CD4-positive, alpha-beta T cell (primary cell): ENCODE measurements at places on chromosomes 4 and X.

DNA sequence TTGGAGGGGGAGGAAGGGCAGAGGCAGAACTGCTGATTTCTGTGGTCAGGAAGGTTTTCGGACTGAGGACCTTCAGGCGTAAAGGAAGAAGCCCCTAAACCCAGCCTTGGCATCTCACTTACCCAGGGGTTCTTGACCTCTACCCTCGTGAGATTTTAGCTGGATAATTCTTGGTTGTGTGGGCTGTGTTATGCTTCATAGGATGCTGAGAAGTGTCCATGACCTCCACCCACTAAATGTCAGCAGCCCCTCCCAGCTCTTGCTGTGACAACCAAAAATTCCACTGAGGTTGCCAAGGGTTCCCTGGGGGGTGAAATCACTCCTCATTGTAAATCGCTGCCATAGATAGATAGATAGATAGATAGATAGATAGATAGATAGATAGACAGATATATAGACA is 5.8 kb upstream of the CRLF2 start:
- no peak for DNase-seq
- H3K4me3 ChIP-seq, result no peak overlapping the region
- H3K27ac ChIP-seq, result no peak overlapping the region
- no peaks in the 10 kb centered on the region for H3K4me1 ChIP-seq
- no peaks in the 10 kb centered on the region for H3K27me3 ChIP-seq
- no peaks in the 10 kb centered on the region for H3K36me3 ChIP-seq

DNA sequence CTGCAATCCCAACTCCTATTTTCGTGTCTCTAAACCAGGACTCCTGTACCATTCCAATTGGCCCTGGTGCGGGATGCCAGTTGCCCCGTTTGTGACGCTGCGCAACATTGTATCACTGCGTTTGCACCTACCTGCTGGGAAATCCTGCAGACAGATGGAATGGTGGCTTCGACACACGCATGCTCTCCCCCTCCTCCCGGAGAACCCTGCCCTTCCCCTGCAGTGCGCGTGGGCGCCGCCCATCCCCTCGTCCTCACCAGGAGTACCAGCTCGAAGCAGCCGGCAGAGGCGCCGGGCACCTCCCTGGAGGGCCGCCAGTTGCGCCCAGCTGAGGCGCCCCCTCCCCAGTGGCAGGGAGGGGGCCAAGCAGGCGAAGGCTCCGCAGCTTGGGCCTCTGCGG is 1.4 kb downstream of the DGKK start:
- no peak overlapping the region for H3K4me3 ChIP-seq
- no peaks in the 10 kb centered on the region for H3K4me1 ChIP-seq
- H3K27ac ChIP-seq, result no peak overlapping the region

- peaks cover 76% of the 10 kb centered on the region for H3K36me3 ChIP-seq
- H3K4me1 ChIP-seq, result no peaks in the 10 kb centered on the region
- H3K27me3 ChIP-seq, result no peaks in the 10 kb centered on the region
- DNase-seq, result no peak
Measured at GRCh38 chr4:3236326-3236878, 12.6 kb upstream of the MSANTD1 start.

DNA sequence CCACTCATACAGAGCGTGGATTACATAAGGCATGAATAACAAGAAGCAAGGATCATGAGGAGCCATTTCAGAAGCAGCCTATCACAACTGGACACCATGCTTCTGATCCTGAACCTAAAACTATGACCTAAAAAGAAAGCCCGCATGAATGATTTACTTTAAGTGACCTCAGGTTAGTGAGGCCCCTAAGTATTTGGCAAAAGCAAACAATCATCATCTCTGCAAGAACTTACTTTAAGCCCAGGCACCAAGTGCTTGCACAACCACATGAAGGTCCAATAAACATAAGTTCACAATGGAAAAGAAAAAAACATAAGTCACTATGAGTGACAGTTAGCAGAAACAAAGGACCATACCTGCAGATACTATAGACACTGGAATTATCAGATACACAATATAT is 7.9 kb upstream of the MBTPS2 start:
- H3K4me1 ChIP-seq, result no peaks in the 10 kb centered on the region
- H3K27ac ChIP-seq, result no peak overlapping the region
- no peak for DNase-seq
- no peak overlapping the region for H3K4me3 ChIP-seq
- H3K27me3 ChIP-seq, result peaks cover 3% of the 10 kb centered on the region

DNA sequence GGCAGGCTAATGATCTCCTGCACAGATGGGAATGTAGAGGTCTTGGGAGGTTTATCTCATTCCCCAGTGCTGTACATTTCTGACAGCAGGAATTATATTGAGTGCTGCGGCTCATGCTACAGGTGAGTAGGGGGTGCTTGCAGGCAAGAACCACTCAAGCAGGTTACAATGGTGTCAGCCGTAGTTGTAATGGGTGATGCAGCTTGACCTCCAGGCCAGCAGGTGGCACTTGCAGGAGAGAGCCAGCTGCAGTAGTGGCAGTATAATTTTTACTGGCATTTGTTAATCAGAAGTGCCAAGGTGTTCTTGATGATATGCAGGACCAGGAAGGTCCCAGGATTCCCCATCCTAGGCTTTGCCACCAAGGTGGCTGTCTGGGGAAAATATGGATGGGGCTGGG is 759.6 kb upstream of the NDST4 start:
- H3K4me1 ChIP-seq, result no peaks in the 10 kb centered on the region
- no peak overlapping the region for H3K4me3 ChIP-seq
- H3K27ac ChIP-seq, result no peak overlapping the region
- no peaks in the 10 kb centered on the region for H3K27me3 ChIP-seq
- DNase-seq, result no peak

DNA sequence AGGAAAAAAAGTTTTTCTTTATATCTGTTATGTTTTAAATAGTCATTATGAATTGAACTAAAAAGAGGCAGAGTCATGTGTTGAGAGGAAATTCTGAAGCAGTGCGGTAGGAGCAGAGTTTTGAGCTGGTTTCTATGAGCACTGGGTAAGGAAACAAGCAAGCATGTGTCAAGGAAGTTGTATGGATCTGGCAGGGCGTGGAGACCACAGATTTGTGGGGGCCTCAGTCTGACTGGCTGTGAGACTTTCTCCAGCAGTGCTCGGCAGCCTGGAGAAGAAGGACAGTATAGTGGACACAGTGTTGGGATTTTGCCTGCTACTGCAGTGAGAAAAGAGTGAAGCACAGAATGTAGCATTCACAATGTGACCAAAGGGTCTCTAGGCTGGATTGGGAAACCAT is 399.1 kb downstream of the INPP4B start:
- H3K27me3 ChIP-seq, result no peaks in the 10 kb centered on the region
- no peak for DNase-seq
- no peak overlapping the region for H3K4me3 ChIP-seq
- H3K4me1 ChIP-seq, result peaks cover 3% of the 10 kb centered on the region
- no peak overlapping the region for H3K27ac ChIP-seq

DNA sequence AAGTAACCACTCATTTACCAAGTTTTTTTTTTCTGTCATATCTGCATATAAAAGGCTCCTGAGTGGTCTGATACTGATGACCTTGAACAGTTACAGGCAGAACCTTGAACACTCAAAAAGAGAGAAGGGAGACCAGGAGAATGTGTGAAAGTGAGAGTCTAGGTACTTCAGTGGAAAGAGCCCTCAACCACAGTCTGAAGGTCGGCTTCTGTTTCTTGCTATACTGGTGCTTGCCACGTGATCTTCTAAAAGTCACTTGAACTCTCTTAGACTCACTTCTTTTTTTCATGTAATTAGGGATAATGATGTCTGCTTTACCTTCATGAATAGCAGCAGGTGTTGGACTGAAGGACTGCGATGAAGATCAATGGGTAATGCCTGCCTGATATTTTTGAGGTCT is 22.8 kb downstream of the GABRB1 start:
- no peak overlapping the region for H3K27ac ChIP-seq
- H3K27me3 ChIP-seq, result no peaks in the 10 kb centered on the region
- no peaks in the 10 kb centered on the region for H3K4me1 ChIP-seq
- no peaks in the 10 kb centered on the region for H3K36me3 ChIP-seq
- no peak overlapping the region for H3K4me3 ChIP-seq

DNA sequence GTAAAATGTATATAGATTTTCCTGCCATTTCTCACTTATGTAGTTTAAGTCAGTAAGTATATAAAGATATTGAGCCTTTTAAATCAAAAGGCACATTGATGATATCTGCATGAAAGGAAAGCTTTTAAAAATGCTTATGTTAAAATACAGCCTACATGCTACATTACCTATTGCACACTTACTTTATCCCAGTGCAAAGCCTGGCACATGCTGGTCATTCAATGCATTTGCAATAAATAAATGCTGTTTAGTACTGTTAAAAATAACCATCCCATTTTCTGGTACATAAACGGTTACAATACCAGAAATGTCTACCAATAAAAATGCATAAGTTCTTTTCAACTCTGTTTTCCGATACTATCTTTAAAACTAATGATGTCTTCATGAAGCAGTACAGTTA is 22.1 kb upstream of the SPATA4 start:
- H3K4me3 ChIP-seq, result no peak overlapping the region
- no peak overlapping the region for H3K27ac ChIP-seq
- H3K4me1 ChIP-seq, result no peaks in the 10 kb centered on the region
- DNase-seq, result no peak
- no peaks in the 10 kb centered on the region for H3K27me3 ChIP-seq

DNA sequence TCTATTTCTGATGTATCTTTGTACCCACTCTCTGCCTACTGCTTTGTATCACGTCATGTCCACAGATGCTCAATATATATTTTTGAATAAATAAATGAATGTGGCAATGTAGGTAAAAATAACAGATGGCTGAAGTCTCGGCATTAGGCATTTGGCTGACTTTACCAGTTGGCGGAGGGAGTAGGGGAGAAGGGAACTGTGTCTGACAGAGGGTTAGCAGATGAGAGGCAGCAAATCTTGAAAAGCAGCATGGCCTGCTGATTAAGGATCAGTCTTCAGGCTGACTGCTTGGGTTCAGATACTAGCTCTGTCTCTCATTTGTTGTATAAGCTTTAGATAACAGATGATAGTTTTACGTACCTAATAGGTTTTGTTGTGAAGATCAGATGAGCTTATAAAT is 31.9 kb upstream of the RASGEF1B start:
- H3K36me3 ChIP-seq, result no peaks in the 10 kb centered on the region
- no peak overlapping the region for H3K4me3 ChIP-seq
- peaks cover 25% of the 10 kb centered on the region for H3K4me1 ChIP-seq
- no peak overlapping the region for H3K27ac ChIP-seq

- H3K36me3 ChIP-seq, result no peaks in the 10 kb centered on the region
- H3K4me3 ChIP-seq, result no peak overlapping the region
- no peak overlapping the region for H3K27ac ChIP-seq
- DNase-seq, result no peak
- H3K4me1 ChIP-seq, result no peaks in the 10 kb centered on the region
Measured at GRCh38 chr4:90219822-90220221, 92.6 kb downstream of the CCSER1 start.

- H3K27me3 ChIP-seq, result no peaks in the 10 kb centered on the region
- DNase-seq, result no peak
- no peaks in the 10 kb centered on the region for H3K36me3 ChIP-seq
- no peaks in the 10 kb centered on the region for H3K4me1 ChIP-seq
Measured at GRCh38 chr4:146981651-146982050, 36.0 kb upstream of the TTC29 start.

DNA sequence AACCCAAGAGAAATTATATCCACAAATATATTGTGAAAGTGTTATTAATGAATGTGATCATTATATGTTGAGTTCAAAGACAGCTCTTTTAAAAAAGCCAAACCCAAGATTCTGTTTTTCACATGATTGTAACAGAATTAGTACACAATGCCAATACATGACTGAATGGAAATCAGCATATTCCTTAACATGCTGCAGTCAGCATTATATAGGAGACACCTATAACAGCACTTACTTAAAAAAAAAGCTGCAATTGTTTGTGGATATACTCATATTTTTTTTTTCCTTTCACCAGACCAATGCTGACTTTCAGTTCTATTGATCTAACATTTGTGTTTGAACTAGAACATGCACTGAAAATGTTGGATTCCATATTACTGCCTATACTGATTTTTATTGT is 165.2 kb downstream of the CCSER1 start:
- no peaks in the 10 kb centered on the region for H3K27me3 ChIP-seq
- H3K4me1 ChIP-seq, result no peaks in the 10 kb centered on the region
- DNase-seq, result no peak
- no peak overlapping the region for H3K4me3 ChIP-seq
- H3K36me3 ChIP-seq, result no peaks in the 10 kb centered on the region
- H3K27ac ChIP-seq, result no peak overlapping the region

GRCh38 chr4:104973708-104974107 is 173.0 kb upstream of the TET2 start:
- no peaks in the 10 kb centered on the region for H3K36me3 ChIP-seq
- no peak for DNase-seq
- H3K4me1 ChIP-seq, result no peaks in the 10 kb centered on the region
- H3K27ac ChIP-seq, result no peak overlapping the region
- no peaks in the 10 kb centered on the region for H3K27me3 ChIP-seq
